ENCODE measurements at places on chromosomes 5 and 9.

DNA sequence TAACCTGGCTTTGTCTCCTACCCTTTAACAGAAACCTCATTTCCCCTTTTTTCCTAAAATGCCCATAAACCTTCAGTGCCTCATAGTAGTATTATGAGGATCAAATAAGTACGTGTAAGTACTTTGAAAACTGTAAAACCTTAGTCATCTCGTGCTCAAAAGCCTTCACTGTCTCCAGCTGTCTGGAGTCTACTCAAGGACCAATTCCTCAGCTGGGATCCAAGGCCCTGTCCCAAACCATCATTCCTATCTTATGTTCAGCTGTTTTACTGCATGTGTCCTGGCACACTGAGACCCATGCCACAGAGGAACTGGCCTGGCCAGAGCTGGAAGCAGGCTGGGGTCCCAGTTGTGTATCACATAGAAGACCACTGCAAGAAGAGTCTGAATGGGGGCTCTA, 15.9 kb downstream of the ADAMTSL1 start:
- no peak for DNase-seq
- no peak overlapping the region for H3K27ac ChIP-seq
- H3K4me1 ChIP-seq: no peaks in the 10 kb centered on the region
- no peaks in the 10 kb centered on the region for H3K36me3 ChIP-seq
- H3K4me3 ChIP-seq: no peak overlapping the region

- H3K4me1 ChIP-seq: no peaks in the 10 kb centered on the region
- no peaks in the 10 kb centered on the region for H3K27me3 ChIP-seq
- DNase-seq: no peak
- no peak overlapping the region for H3K27ac ChIP-seq
- no peak overlapping the region for H3K4me3 ChIP-seq
Observed at GRCh38 chr5:52672459-52672858, 115.3 kb upstream of the ITGA1 start.

DNA sequence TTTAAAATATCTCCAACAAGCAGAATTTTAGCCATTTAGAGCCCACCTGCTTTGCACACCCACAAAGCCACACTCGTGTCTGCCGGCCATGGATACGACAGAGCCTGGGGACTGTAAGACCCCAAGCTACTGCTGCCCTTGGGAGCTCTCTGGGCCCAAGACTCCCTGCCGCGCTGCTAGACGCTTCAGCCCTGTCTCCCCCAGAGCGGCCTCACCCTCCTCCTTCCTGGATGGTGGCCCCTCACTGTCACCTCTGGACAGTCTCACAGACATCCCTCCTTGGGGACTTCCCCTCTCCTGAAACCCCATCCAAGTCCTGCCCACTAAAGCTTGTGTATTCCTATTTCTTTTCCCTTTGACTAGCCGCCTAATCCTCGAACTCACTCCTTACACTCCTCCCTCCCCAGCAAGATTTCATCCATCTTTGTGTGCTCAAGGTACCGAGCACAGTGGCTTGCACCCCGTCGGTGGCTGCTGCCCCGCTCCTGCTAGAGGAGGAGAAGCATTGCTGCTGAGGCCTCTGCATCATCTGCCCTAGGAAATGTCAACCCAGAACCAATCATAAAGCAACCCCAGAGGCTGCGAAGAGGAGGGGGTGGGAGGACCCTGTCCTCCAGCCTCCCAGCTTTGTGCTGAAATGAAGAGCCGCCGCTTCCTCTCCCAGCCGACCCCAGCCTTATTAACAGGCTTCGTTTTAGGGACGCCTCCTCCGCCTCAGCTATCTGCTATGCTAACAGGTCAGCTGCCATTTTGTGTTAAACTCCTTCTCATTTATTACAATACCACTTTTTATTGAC, 71.2 kb downstream of the CFAP77 start:
- no peak for DNase-seq
- peaks cover 3% of the 10 kb centered on the region for H3K4me1 ChIP-seq
- no peaks in the 10 kb centered on the region for H3K27me3 ChIP-seq
- no peaks in the 10 kb centered on the region for H3K36me3 ChIP-seq

DNA sequence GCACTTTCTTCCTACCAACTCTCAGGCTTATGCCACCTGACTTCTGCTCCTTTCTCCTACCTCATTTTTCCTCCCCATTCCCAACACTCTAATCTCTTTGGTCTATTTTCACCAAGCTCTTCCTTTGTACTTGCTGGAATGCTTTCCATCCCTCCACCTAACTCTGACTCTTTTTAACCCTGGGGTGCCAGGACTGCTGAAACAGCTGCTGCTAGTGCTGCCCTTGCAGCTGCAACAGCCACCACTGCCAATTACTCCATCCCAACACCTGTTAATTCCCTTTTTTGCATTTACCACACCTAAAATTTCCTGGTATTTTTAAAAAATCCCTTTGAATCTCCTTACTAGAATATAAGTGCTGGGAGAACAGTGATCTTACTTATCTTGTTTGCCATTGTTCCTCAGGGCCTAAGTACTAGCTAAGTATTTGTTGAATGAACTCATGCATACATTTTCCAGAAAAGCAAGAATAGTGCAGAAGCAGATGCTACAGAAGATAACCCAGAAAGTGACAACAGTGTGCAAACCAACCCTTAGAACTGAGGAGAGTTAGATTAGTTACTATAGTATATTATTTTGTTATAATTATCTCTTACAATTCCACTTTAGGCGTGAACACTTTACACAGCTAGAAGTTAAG, 11.5 kb downstream of the NADK2 start:
- H3K27me3 ChIP-seq: no peaks in the 10 kb centered on the region
- no peak for DNase-seq
- H3K27ac ChIP-seq: no peak overlapping the region
- H3K4me1 ChIP-seq: no peaks in the 10 kb centered on the region
- no peaks in the 10 kb centered on the region for H3K36me3 ChIP-seq
- H3K4me3 ChIP-seq: no peak overlapping the region

GRCh38 chr9:87554171-87554910, 56.7 kb downstream of the DAPK1 start:
- DNase-seq: no peak
- no peaks in the 10 kb centered on the region for H3K4me1 ChIP-seq
- H3K27me3 ChIP-seq: no peaks in the 10 kb centered on the region
- no peak overlapping the region for H3K27ac ChIP-seq

GRCh38 chr5:120088412-120088811, 375.7 kb upstream of the PRR16 start:
- no peaks in the 10 kb centered on the region for H3K4me1 ChIP-seq
- H3K4me3 ChIP-seq: no peak overlapping the region
- DNase-seq: no peak
- H3K27me3 ChIP-seq: no peaks in the 10 kb centered on the region

DNA sequence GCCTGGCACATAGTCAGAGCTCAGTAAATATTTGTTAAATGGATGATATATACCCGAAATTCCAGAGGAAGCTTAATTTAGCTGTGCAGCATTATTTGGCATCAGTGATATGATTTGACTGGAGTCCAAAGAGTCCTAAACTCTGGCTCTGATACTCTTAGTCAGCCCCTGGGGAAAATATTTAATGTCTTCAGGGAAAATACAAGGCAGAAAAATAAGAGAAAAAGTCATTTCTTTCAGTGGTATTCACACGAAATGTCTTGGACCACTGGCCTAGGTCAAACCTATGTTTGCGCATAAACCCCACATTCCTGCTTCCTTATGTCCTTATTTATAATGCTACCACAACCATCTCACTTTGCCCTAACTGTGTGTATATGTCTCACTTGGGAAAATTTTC, 23.8 kb downstream of the GLRA1 start:
- no peaks in the 10 kb centered on the region for H3K36me3 ChIP-seq
- H3K4me3 ChIP-seq: no peak overlapping the region
- peaks cover under 1% of the 10 kb centered on the region for H3K4me1 ChIP-seq
- no peak overlapping the region for H3K27ac ChIP-seq

- peaks cover 9% of the 10 kb centered on the region for H3K36me3 ChIP-seq
- H3K4me3 ChIP-seq: no peak overlapping the region
- DNase-seq: no peak
- no peaks in the 10 kb centered on the region for H3K27me3 ChIP-seq
Observed at GRCh38 chr5:57219386-57219785, 45.5 kb downstream of the GPBP1 start.

DNA sequence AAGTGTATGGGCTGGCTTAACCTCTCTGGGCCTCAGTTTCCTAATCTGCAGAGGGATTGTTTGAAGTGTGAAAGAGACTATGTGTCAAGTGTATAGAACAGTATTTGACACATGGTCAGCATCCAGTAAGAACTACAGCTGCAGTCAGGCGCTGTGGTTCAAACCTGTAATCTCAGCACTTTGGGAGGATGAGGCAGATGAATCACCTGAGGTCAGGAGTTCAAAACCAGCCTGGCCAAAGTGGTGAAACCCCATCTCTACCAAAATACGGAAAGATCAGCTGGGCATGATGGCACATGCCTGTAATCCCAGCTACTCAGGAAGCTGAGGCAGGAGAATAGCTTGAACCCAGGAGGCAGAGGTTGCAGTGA, 31.9 kb upstream of the STING1 start:
- H3K27ac ChIP-seq: no peak overlapping the region
- no peak for DNase-seq
- no peaks in the 10 kb centered on the region for H3K27me3 ChIP-seq

DNA sequence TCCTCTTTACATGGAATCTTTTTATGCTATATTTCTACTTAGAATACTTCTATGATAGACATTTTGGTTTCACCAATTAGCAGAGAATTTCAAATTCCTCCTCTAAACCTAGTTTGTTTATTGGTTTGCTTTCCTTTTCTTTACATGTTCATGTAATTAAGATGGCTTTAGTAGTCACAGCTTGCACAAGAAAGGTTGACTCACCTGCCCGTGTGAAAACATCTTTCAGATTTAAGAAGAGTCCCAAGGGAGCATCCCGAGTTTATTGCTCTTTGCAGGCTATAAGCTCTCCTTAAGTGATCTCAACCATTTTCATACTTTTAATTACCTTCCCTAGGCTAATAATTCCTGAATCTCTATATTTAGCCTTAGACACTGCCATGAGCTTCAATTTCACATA, 28.9 kb downstream of the TYRP1 start:
- no peaks in the 10 kb centered on the region for H3K27me3 ChIP-seq
- H3K4me3 ChIP-seq: no peak overlapping the region
- no peaks in the 10 kb centered on the region for H3K36me3 ChIP-seq
- no peak overlapping the region for H3K27ac ChIP-seq

DNA sequence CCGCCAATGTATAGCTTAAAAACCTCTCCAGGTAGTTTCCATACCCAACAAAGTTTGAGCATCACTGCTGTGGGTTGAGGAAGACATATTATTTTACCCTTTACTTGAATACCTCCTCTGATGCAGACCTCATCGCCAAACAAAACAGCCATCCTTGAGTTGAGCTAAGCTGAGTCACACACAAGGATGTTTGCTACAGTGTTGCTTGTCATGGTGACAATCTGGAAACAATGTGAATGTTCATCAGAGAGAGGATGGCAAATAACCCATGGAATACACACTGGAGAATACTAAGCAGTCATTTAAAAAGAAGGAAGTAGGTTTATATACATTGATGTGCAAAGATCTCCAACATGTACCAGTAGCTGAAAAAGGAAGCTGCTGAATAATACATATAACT, 41.1 kb upstream of the TCF7 start:
- H3K36me3 ChIP-seq: no peaks in the 10 kb centered on the region
- H3K27me3 ChIP-seq: no peaks in the 10 kb centered on the region
- H3K27ac ChIP-seq: no peak overlapping the region
- H3K4me1 ChIP-seq: peaks cover 2% of the 10 kb centered on the region

DNA sequence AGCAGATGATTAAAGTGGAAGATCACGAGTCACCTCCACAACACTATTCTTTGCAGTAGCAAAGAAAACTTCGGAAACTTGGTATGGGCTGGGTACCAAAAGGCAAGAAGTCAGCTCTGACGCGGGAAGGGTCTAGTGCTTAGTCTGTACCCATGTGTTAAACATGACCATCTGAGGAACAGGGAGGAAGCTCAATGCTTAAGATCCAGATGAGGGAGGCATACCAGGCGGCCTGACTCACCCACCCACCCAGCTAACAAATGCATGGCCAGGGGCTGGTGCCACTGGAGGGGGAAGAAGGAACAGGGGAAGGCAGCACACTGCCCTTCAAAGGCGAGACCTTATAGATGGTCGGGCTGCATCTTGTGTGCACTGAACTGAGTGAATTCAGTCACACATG, 41.8 kb downstream of the CAMSAP1 start:
- DNase-seq: no peak
- H3K27ac ChIP-seq: no peak overlapping the region

DNA sequence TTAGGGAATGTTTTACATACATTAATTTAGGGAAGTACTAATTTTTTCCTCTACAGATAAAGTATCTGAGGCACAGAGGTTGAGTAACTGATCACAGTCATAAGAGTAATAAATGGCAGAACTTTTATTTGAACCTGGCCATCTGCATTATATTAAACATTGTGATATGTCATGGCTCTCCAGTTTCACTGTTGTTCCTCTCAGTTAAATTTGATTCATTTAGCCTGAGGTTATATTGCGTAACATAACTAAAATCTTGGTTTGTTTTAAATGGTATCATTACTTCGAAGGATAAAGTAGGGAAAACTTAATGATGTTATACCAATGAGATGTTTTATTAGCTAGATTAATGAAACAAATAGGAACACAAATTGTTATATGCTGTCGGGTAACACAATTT, 284.4 kb downstream of the KDM4C start:
- no peak for DNase-seq
- H3K4me1 ChIP-seq: no peaks in the 10 kb centered on the region
- H3K27ac ChIP-seq: no peak overlapping the region
- no peaks in the 10 kb centered on the region for H3K27me3 ChIP-seq
- no peaks in the 10 kb centered on the region for H3K36me3 ChIP-seq
- H3K4me3 ChIP-seq: no peak overlapping the region

- peaks cover 5% of the 10 kb centered on the region for H3K36me3 ChIP-seq
- no peak for DNase-seq
- H3K27me3 ChIP-seq: no peaks in the 10 kb centered on the region
- H3K4me3 ChIP-seq: no peak overlapping the region
- no peak overlapping the region for H3K27ac ChIP-seq
Observed at GRCh38 chr9:130214776-130215340, 42.7 kb downstream of the NCS1 start.

DNA sequence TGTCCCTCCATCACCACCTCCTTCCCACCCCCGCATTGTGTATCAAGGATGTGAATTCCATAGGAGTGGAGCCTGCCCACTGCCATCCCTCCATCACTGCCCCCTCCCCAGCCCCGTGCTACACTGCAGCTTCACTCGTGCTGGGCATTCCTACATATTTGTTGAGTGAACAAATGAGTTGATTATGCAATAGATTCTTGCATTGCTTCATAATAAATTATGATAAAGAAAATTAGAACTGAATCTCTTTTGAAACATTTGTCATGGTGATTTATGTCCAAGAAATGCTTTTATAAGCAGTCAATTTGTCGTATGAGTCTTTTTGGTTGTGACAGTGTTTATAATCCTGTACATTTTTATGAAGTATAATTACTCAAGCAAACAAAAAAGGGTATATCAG, 83.2 kb downstream of the IRX1 start:
- no peaks in the 10 kb centered on the region for H3K27me3 ChIP-seq
- H3K36me3 ChIP-seq: no peaks in the 10 kb centered on the region
- no peak for DNase-seq

- no peak for DNase-seq
- no peaks in the 10 kb centered on the region for H3K27me3 ChIP-seq
- no peak overlapping the region for H3K27ac ChIP-seq
- H3K4me1 ChIP-seq: no peaks in the 10 kb centered on the region
- H3K4me3 ChIP-seq: no peak overlapping the region
Observed at GRCh38 chr9:89771205-89771604, 166.4 kb downstream of the GADD45G start.

GRCh38 chr5:107289030-107289714, 381.6 kb downstream of the EFNA5 start:
- no peak for DNase-seq
- no peak overlapping the region for H3K4me3 ChIP-seq
- no peaks in the 10 kb centered on the region for H3K27me3 ChIP-seq
- no peaks in the 10 kb centered on the region for H3K4me1 ChIP-seq

GRCh38 chr9:34650816-34651215, 1.2 kb upstream of the IL11RA start:
- no peak overlapping the region for H3K4me3 ChIP-seq
- no peaks in the 10 kb centered on the region for H3K27me3 ChIP-seq
- H3K4me1 ChIP-seq: peaks cover 12% of the 10 kb centered on the region
- H3K36me3 ChIP-seq: peaks cover 8% of the 10 kb centered on the region
- DNase-seq: no peak
